ENCODE measurements at places on chromosomes 11 and 22.

- DNase-seq, result no peak
Observed at GRCh38 chr11:86486261-86487030, 111.8 kb downstream of the CCDC81 start.

- DNase-seq, result no peak
Observed at GRCh38 chr11:22337596-22338485, at the start of gene SLC17A6. TSS of gene SLC17A6 (plus strand) at chr11:22338381. CDS start at chr11:22338534, 153 bp downstream.

DNA sequence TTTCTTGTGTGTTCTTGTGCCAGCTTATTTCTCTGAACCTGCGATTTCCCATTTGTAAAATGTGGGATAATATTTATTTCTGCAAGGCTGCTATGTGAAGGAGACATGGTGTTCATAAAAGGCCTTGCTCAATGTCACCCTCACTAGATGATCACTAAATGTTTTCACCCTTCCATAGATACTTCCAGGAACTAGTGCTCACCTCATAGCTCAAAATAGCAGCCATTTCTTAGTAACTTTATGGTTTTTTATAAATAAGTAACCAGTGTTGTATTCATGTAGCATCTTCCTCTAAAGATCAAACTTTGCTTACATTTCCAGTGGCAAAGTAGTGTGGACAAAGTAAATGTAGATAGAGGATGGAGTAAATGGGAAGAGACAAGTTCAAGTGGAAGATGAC, 23.8 kb downstream of the SYTL2 start:
- no peak for DNase-seq

- no peak for DNase-seq
Observed at GRCh38 chr11:65700399-65700798, 11.7 kb upstream of the KAT5 start.

DNA sequence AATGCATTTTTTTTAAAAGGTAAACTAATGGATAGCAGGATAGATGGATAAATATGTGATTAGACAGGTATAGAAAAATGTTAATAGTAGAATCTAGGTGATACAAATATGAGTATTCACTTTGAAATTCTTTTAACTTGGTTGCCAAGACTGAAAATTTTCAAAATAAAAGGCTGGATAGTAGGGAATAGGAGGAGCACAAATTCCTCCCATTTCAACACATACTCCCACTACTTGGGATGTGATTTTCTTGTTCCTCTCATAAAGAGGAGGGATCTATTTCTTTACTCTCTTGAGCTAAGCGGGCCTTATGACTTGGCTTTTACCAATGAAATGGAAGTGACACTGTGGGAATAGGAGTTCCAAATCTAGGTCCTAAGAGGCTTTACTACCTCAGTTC, 35.9 kb downstream of the PIK3C2A start:
- no peak for DNase-seq

DNA sequence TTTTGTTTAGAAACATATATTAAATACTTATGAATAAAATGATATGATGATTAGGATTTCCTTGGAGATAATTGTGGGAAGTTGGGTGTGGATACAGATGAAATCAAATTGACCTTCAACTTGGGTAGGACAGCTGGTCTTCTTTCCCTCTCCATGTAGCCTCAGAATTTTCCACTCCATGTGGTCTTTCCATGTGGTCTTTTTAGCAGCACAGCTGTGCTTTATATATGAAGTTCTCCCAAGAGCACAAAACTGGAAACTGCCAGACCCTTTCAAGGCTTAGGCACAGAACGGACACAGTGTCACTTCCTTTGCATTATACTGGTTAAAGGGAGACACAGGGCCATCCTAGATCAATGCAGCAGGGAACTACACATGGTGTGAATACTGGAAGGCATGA, 28.6 kb downstream of the FAM76B start:
- no peak for DNase-seq

DNA sequence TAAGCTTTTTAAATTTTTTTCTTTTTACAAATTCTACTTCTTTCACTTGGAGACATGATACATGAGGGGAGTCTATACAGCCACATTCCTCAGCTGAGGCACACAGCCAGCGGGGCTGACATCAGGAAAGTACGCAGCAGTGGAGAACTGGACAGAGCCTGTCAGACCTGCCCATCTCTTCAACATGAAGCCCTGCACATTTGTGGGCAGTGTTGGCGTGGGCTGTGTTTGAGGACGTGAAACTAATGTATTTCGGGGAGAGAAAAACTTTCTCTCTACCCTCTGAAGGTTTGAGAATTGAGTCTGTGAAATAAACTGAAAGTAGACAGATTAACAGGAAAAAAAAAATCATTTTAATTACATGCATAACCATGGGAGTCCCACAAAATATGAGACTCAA, 84.8 kb upstream of the HTATIP2 start:
- DNase-seq, result no peak

GRCh38 chr22:46535876-46536536, 1.4 kb downstream of the CELSR1 start:
- no peak for DNase-seq

GRCh38 chr11:2928605-2929530, at the start of gene PHLDA2:
TSS of gene PHLDA2 (minus strand) at chr11:2929420. CDS start at chr11:2929364, 56 bp downstream.
- peak; percentile 60 for DNase-seq

DNA sequence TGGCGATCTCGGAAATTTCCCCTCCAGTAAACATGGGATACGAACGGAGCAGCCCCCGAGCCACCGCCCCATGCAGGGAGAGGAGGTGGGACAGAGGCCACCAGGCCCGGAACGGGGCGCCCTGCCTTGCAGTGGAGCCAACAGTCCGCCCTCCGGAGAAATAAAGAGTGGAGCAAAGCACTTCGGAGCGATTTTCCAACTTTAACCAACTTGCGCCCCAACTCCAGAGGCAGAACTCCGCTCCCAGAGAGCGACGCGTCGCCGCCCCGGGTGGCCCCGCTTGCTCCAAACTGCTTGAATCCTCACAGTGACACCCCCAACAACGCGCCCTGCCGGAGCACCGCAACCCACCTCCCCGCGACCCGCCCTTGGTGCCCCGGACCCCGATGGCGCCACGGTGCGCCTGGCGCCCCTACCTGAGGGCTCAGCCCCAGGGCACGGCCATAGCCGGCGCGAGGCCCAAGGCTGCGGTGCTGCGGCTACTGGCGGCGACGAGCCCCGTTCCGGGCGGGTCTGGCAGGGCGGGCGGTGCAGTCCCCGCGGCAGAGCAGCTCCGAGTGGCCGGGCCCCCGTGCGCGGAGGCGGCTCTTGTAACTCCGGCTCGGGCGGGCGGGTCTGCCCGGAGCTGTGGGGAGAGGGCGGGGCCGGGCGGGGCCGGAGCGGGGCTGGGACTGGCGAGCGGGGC, at the start of gene AHNAK:
Gene AHNAK, minus strand, starts transcription at position 563 of the 685 bp plus-strand sequence. CDS start 10,708 bp downstream, outside the sequence.
- DNase-seq, result peak; percentile 62

DNA sequence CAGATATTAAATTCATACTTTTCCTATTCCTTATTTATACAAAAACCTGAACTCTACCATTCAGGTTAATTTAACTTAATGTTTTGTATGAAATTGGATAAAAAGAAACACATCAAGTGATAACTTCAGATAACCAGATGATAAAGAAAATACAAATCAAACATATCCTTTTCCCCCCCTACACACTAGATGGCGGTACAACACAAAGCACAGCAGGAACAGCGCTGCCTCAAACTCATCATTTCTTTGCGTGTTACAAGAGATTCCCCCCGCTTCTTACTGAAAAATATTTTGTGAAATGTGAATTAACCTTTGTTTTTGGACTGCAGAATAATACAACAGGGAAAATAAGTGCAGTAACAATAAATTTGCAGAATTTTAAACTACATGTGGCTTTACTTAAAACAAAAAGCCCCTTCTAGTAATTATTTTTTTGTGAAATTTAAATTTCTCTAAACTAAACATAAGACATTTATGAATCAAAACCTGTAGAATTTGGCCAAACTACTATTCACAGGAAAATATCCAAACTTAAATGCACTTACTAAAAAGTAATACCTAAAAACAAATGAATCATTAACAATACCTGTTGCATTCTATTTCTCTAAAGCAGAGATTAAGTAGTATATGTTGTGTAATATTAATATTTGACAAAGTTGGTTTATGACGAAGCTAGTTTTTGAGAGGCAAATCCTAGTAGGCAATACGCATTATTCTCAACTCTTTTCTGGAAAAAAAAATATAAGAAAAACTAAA, 74.4 kb downstream of the ARHGAP32 start:
- DNase-seq, result peak; percentile 20

GRCh38 chr11:125593114-125593820, 615 bp downstream of the STT3A start:
- DNase-seq, result no peak

GRCh38 chr22:32618441-32619140, 144.0 kb downstream of the FBXO7 start:
- no peak for DNase-seq

DNA sequence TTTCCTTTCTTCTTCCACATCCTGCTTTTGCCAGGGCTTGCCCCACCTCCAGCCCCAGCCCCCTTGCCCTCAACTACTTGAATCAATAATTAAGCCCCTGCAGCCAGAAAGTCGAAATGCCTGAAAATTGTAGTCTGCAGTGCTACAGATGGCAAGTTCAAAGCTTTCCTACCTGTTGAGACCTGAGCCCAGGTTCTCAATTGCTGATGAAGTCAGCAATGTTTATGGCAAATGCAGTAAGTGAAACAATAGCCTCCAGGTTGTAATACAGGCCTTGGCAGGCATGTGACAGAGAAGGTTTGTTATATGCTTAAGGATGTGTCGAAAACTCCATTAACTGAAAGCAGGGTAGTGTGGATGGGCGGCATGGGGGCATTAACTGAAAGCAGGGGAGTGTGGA, 181.1 kb upstream of the SESN3 start:
- no peak for DNase-seq

GRCh38 chr11:121762820-121763219, 310.1 kb upstream of the SORL1-AS1 start:
- no peak for DNase-seq

- DNase-seq, result no peak
Observed at GRCh38 chr22:30270832-30271231, 4.2 kb upstream of the OSM start.

- no peak for DNase-seq
Observed at GRCh38 chr11:77259641-77260040, 41.8 kb downstream of the GDPD4 start.

- no peak for DNase-seq
Observed at GRCh38 chr11:33463059-33463458, 205.9 kb downstream of the HIPK3 start.

DNA sequence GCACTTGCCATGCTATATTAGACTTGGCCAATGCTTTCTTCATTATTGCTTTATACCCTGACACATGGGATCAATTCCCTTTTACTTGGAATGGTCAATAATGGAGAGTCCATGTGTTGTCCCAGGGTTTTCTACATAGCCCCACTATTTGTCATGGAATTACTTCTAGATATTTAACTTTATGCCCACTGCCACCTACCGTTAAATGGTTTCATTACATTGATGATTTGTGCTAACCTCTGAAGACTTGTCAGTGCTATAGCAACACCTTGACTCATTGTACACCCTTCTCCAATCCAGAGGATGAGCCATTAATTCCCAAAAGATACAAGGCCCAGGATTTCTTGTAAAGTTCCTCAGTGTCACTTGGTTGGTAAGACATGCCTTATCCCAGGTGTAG, 31.4 kb upstream of the SLC22A25 start:
- DNase-seq, result no peak

DNA sequence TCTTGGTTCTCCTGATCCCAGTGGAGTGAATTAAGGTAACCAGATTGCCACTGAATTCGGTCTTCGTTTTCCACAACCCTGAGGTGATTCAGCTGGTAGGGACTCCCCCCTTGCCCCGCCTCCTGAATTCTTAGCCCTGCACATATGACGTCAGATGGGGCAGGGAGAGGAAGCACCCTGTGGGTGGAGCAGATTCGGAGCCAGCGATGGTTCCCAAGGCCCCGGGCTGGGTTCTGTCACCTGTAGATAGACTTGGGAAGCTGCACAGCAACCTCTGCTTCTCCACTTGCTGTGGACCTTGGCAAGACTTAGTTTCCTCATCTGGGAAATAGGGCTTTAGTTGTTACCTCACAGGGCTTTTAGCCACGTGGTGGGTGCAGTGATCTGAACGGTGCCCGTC, 67.8 kb downstream of the CTTN start:
- no peak for DNase-seq

- DNase-seq, result no peak
Observed at GRCh38 chr11:64750361-64751054, 6.6 kb upstream of the RASGRP2 start.

- DNase-seq, result no peak
Observed at GRCh38 chr22:39656495-39657490, 86.2 kb downstream of the CACNA1I start.

DNA sequence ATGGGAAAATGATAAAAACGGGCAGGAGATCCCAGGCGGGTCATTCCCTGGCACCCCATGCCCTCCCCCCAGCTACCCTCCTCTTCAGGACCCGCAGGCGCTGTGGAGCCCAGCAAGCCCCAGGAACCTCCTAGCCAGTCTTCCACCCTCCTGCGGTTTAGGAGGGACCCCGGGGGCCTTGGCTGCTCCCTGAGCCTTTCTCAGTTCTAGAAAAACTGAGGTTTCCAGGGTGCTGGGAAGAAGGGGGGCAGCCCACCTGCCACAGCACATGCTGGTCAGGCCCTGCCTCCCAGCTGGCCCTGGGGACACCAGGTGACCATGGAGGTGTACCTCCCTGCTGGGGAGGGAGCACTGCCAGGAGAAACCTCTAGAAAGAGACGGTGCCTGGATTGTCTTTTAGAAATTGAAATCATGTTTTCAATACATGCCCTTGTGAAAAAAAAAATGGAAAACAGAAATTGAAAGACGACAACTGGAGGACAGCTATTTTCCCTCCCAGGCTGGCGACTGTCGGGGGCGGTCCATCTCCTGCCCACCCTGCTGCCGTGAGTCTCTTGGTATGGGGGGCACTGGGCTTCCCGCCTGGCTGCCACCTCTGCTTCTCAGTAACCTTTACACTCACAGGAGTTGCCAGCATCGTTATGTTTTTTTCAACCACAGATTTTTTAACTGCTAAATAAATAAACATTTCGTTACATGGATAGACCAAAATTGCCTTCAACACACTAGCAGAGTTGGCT, 398.5 kb downstream of the TBC1D22A start:
- DNase-seq, result no peak

- DNase-seq, result no peak
Observed at GRCh38 chr11:118142809-118143208, 9.8 kb downstream of the SCN4B start.

- no peak for DNase-seq
Observed at GRCh38 chr11:76408171-76408965, 27.2 kb downstream of the GVQW3 start.

- DNase-seq, result no peak
Observed at GRCh38 chr11:47340980-47341775, 11.3 kb downstream of the MYBPC3 start.

DNA sequence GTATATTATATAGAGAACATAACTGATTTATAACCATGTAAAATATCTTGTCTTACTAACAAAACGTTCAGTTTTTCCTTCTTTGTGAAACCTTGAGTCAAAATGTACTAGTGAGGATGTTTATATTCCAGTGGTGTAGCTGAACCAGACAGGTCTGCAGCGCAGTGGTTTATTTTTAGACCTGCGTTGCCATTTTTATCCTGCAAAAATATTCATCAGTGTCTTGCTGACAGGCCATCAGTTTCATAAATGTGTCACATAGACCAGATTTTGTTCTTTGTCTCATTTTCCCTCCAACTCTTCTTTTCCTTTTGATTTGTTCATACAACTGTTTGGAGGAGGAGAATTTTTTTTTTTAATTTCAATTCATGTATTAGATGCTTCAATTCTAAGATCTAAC, 43.1 kb downstream of the HSD17B12 start:
- no peak for DNase-seq

Data from activated T-cell treated with anti-CD3 and anti-CD28 coated beads for 48 hours (primary cell).